A549 treated with CORT108297 at 1 μM for 4 hours (cell line): ENCODE measurements at places on chromosomes 5 and 9. TPM values are rescaled to one million over a fixed set of nuclear protein-coding genes. Genes with fewer than 3 reads are reported as not detected.

The GLDC gene
- 11.3 to 14.9 TPM (median 13.1 TPM) in 5 replicates for total RNA-seq

The EIF4E1B gene
- not detected in 5 replicates for total RNA-seq

The CATSPER3 gene
- 0.23 to 0.48 TPM (median 0.41 TPM) in 5 replicates for total RNA-seq

The PCDH12 gene
- 0.01 to 0.09 TPM (median 0.02 TPM) in 3 of 5 replicates, not detected in the others for total RNA-seq

The TERT gene
- 1.3 to 3.6 TPM (median 2.7 TPM) in 5 replicates for total RNA-seq

The THBS4 gene
- 0.09 to 0.11 TPM (median 0.09 TPM) in 3 of 5 replicates, not detected in the others for total RNA-seq

The FUT7 gene
- 0.08 to 0.09 TPM in 2 of 5 replicates, not detected in the others for total RNA-seq

The IL4 gene
- total RNA-seq: not detected in 5 replicates

The LHX6 gene
- total RNA-seq: 0.41 to 0.61 TPM (median 0.44 TPM) in 5 replicates

The QRFP gene
- not detected in 5 replicates for total RNA-seq

The POU5F2 gene
- 0.01 TPM in 1 of 5 replicates, not detected in the others for total RNA-seq

The GNA14 gene
- not detected in 5 replicates for total RNA-seq

The GNAQ gene
- 14.0 to 17.8 TPM (median 16.7 TPM) in 5 replicates for total RNA-seq

The ZNF367 gene
- 4.8 to 6.2 TPM (median 5.9 TPM) in 5 replicates for total RNA-seq

The KIF4B gene
- 0.02 to 0.05 TPM (median 0.03 TPM) in 3 of 5 replicates, not detected in the others for total RNA-seq

The IFNK gene
- total RNA-seq: not detected in 5 replicates

The MRPS27 gene
- total RNA-seq: 52.7 to 57.7 TPM (median 56.0 TPM) in 5 replicates
